Pancreas (tissue), 10 donors: ENCODE measurements at places on chromosomes 4 and X.
A peak's percentile ranks its signal among the peaks of the same experiment; 100 is the strongest.

DNA sequence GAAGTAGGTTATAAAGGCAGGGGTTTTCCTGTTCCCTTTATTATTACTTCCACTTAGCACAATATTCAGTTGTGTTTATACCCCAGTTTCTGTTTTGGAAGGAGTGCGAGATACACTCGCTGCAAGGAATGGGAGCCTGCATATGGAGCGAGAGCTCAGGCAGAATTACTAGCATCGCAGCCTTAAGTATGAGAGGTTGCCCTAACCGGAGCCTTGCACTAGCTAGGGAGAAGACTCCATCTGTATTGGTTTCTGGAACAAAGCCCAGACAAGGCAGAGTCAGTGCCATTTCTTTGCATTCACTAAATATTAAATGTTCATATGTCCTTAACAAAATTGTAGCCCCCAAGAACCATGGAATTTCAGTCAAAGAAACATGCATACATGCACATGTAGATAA lies 6.2 kb upstream of the DCTD start:
- DNase-seq: no peak

DNA sequence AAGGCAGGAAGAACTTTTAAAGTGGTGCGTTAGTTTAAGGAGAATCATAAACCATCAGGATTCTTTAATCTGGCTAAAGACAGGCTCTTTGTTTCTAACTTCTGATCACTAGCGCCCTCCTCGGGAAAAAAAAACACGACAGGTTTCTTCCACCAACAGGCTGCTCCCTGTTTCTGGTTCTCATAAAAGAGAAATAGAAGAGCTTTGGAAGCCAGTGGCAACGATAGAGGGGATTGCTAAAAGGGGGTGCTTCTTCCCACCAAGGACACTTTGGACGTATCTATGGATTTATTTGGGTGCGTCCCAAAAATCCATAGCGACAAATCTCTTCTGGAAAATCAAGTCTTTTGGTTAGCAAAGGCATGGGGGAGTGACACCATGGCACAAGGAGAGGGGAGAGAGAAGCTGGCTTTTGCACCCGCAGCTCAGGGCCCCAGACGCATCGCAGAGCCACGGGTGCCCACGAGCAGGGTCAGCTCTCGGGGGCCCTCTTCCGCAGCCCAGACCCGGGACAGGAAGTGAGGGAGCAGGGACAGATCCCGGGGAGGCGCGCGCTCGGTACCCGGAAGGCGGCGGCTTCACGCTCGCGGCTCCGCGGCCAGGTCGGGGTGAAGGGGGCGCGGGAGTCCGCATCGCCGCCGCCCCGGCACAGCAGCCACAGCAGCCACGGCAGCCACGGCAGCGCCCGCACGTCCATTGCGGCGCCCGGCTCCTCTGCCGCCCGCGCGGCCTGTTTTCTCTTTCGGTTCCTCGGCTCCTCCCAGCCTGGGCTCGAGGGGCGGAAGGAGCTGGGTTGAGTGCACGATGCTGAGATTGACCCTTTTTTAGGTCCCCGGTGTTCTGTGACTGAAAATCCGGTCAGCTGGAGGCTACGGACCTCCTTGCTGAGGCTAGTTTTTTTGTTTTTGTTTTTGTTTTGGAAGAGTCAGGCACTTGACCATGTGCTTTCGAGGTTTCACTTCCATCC lies at the start of gene CTSO:
CTSO (minus strand) TSS at position 716 of the 967 bp plus-strand sequence; CDS start at position 697, 19 bp downstream.
- peak; percentile 66 for DNase-seq

- DNase-seq: no peak
These were observed 105.3 kb upstream of the MBNL3 start for GRCh38 chrX:132594129-132594528.

DNA sequence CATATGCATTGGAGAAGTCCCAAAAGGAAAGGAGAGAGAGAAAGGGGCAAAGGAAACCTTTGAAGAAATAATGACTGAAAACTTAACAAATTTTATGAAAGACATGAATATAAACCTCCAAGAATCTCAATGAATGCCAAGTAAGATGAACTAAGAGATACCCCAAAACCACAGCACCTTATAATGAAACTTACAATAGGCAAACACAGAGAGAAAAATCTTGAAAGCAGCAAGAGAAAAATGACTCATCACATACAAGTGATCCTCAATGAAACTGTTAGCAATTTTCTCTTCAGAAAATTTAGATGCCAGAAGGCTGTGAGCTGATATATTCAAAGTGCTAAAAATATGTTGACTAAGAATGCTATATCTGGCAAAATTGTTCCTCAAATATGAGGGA lies 10.1 kb downstream of the SMIM10L2A start:
- no peak for DNase-seq

- DNase-seq: no peak
These were observed 524 bp upstream of the EXOSC9 start for GRCh38 chr4:121800638-121800960.
